Fibroblast of the conjunctiva (primary cell): ENCODE measurements at places on chromosomes 3 and 15.
A peak's percentile ranks its signal among the peaks of the same experiment; 100 is the strongest.

DNA sequence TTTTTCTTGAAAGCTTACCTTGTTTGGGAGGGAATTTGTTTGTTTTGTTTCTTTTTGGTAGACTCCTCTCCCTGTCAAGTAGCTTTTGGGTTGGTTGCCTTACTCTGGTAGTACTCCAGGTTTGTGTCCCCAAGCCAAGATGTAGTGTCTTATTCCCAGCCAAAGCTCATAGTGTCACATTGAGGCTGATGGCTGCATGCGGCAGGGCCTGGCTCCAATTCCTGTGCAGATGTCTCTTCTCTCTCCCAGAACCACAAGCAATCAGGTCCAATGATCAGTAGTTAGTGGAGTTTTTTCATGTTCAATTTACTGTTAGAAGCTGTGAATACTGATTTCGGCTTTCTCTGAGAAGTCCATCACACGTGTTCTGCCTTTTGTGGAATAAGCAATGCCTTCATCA is 221.1 kb upstream of the THBS1 start:
- no peak for DNase-seq

GRCh38 chr3:126865736-126866135 is 117.2 kb upstream of the PLXNA1 start:
- DNase-seq: no peak

GRCh38 chr3:154089421-154090420 is 31.5 kb upstream of the ARHGEF26 start:
- no peak for DNase-seq

DNA sequence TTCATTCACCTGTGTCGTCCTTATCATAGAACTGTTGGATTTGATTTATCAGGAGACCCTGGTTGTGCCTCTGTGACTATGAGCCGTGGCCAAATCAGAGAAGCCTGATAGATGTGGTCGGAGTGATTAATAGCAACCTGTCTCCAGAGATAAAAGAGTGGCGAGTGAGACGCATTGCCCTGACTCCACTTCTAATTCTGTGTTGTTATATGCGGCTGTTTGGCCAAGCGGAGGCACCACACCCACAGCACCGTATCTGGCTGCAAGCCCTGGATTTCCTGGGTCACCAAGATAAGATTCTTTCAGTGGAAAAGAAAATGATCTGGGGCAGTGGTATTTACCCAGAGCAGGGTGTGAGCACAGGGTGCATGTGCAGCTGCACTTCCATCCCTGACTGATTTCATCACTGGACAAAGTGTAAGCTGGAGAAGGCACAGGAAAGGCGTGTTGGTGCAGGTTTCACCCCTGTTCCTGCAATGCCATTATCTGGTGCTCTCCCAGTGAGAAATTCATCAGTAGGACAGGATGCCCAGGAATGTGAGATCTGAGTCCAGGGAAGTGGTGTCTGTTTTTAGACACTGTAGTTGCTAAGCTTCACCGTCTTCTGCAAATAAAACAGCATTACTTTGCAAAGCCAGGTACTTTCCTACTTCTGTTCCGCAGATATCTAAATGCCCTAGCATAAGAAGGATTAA is 84.6 kb downstream of the CD47 start:
- DNase-seq: no peak

DNA sequence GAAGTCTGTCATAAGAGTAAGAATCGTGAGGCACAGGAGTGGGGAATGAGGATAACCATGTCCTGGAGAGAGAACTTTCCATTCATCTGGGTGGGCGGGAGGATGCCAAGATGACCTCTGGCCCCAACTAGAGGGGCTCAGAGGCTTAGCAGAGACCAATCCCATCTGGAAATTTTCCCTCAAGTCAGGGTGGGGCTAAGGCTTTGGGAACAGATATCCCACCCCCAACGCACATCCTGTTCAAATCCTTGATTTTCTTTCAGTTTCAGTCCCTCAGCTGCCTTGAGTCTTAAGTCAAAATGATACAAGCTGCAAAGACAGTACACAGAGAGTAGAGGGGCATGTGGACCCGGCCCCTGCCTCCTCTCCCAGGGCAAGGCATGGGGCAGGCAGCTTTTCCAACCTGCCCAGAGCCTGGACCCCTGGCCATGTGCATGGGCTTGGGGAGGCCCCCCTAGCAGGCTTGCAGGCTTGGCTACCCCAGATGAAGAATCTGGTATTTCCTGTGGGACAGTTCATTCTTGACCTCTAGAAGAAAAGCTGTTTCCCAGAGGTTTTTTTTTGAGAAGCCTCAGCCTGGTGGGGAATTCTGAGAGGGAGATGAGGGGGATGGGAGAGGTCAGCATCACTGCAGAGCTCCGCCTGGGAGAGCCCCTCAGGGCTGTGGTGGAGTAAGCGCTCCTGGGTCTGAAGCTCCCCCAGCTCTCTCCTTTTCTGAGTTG is 109.7 kb upstream of the HACD2 start:
- DNase-seq: no peak

- no peak for DNase-seq
Observed at GRCh38 chr3:185631508-185632206, 45.6 kb downstream of the SENP2 start.

DNA sequence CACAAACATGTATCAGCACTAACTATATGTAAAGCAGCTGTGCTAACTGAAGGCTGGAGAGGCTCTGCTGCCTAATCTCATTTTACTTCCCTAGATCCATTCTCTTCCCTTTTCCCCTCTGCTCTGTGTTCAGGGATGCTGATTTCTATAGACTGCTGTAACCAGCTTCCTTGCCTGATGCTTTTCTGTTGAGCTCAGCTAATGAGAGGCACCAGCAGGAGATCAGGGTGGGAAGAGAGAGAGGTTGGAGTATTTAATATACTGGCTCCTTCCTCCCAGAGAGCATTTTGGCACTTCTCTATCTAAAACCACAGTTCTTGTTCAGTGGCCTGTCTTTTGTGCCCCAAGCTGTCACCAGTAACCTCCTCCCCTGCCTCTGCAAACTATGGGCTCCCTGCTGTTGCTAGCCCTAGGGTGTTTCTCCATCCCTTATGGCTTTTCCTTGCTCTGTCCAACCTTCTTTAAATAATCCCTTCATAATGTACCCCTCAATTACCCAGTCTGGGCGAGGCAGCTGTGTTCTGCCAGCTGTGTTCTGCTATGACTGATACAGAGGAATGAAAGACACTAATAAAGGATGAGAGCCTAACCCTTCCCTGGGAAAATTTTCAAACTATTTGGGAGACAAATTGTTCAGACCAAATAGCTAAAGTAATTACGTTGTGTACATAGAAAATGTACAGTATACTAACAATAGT is 69.5 kb downstream of the CADPS start:
- no peak for DNase-seq

GRCh38 chr15:53862386-53862785 is 102.9 kb upstream of the WDR72 start:
- DNase-seq: no peak

DNA sequence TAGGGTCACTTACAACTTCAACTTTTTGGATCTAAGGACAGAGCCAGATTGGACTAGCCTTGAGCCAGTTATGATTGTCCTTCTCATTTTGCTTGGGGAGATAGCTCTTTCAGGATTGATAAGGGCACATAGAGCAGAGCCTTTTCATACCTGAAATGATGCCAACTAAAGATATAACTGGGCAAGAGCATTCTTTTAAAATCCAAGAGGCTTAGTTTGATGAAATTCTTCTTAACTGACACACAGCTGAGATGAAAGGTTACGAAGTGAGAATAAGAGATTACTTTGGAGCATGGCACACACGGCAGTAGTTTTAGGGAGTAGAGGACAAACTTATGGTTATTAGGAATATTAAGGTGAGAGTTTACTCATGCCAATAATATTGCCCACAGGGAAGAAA is 12.7 kb downstream of the CD200 start:
- DNase-seq: no peak

- no peak for DNase-seq
Observed at GRCh38 chr3:43132870-43133636, 27.2 kb upstream of the POMGNT2 start.

GRCh38 chr15:97567411-97567810 is 393.1 kb upstream of the ARRDC4 start:
- DNase-seq: no peak

DNA sequence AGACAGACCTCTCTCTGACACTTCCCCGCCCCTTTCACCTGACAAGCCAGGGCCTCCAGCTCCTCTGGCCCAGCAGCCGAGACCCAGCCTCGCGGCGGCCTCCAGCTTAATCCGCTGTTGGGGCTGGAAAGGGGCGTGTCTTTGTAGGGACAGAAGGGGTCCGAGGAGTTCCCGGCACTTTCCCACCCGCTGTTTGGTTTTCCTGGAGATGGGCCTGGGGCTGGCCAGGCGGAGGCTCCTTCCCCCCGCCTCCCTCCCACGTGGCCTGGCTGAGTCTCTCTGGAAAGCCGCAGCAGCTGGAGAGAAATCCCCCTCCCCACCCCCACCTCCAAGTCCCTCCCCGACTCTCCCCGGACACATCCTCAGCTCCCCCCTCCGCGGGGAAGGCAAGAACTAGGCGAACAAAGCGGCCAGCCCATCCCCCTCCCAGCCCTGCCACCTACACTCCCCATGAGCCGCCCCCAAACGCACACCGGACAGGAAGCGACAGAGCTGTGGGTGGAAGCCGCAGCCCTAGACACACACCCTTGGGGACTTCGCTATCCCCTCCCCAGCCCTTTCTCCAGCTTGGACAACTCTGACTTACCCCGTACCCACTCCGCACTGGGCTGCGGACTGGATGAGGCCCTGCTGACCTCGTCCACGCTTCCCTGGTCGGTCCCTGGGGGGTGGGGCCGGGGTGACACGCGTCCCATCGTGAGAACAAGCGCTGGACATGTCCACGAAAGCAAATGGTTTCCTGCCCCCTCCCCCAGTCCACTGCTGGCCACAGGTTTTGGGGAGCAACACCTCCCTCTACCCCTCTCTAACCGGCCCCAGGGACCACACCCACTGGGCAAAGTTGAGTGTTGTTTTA is 1.2 kb downstream of the IGDCC4 start:
- peak; percentile 48 for DNase-seq

- DNase-seq: no peak
Observed at GRCh38 chr15:71937650-71938311, 127.4 kb downstream of the NR2E3 start.

DNA sequence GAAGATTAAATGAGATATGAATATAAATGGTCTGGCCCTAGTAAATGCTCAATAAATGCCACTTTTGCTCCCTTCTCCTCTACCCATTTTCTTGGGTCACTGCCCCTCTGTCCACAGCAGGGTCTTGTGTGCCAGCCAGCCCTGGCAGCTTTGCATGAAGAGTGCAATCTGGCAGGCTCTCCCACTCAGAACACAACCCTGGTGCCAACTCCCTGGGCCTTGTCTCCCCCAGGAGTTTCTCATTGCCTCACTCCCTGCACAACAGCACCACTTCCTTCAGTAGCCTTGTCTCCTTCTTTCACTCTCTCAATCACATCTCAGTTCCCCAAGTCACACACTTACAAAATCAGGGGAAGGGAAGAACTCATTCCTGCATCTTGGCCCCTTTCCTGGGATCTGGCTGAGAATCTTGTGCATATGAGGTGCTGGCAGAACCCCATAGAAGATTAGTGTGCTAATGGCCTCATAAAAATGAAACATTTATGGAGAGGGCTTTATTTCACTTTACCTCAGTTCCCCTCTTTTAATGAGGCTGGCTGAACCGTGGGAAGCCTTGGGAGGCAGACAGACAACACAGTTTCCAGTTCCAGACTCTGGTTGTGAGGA is 445.9 kb upstream of the PROK2 start:
- no peak for DNase-seq

GRCh38 chr15:98958918-98959639 is 48.5 kb downstream of the PGPEP1L start:
- DNase-seq: no peak

DNA sequence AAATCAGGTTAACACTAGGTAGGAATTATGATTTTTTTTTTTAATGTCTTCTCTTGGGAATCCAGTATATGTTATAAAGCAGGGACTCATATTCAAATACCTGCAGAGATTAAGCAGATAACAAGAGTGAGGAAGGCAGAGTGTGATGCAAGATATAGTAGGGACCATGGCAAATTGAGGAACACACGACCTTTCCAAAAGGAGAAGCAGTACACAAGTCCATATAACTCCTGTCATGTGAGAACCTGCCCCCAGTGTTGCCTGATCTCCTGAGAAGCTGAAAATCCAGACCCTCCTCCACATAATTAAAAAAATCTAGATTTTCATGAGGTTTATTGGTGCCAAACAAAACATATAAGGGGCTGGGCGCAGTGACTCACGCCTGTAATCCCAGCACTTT is 3.6 kb downstream of the RFC4 start:
- DNase-seq: no peak

DNA sequence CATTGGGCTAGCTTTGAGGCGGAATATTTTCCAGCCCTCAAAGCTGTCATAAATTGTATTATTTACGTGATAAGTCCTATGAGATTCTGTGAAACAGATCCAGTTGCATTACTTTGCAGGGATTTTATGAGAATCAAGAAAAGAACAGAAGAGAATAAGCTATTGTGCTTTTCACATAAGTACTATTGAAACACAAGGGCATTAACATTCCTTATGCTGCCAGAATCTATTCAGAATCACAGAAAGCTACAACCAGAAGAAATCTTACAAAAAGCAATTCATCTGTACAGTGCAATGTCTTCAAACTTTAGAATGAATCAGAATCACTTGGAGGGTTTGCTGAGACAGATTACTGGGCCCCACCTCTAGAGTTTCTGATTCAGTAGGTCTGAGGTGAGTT is 10.6 kb upstream of the CACNA1D start:
- DNase-seq: no peak

GRCh38 chr3:191262650-191263049 is 63.6 kb downstream of the OSTN start:
- no peak for DNase-seq

DNA sequence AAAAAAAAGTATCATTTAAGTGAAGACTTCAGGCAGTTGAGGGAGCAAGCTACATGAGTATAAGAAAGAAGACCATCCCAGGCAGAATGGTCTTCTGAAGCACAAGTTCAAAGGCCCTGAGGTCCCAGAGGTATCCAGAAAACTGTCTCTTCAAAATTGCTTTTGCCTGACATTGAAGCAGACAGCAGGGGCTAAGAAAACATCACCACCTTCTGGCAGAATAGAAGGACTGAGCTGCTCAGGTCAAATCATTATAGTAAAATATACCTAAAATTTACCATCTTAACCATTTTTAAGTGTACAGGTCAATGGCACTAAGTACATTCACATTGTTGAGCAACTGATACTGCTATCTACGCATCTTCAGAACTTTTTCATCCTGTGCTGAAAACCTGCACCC is 16.4 kb downstream of the GPR160 start:
- no peak for DNase-seq

DNA sequence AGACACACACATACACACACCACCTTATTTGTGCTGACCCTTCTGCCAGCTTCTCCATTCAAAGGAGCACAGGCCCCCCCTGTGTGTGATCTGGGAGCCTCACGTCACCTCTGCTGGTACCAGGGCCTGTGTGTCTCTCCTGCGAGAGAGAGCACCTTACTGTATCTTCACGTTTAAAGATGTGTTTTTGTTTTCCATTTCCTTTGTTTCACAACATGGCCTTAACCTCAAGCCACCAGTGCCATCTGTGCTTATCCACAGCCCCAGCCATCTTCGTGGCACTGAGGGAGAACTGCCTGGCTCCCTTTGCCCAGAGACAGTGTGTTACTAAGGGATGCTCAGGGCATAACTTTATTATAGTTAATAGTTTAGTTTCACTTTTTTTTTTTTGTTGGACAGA is 52.3 kb downstream of the ABHD2 start:
- DNase-seq: no peak

GRCh38 chr3:57512166-57512565 is 32.0 kb downstream of the DNAH12 start:
- no peak for DNase-seq
